ELF-1 (cell line): ENCODE measurements at places on chromosomes 6 and 20.

DNA sequence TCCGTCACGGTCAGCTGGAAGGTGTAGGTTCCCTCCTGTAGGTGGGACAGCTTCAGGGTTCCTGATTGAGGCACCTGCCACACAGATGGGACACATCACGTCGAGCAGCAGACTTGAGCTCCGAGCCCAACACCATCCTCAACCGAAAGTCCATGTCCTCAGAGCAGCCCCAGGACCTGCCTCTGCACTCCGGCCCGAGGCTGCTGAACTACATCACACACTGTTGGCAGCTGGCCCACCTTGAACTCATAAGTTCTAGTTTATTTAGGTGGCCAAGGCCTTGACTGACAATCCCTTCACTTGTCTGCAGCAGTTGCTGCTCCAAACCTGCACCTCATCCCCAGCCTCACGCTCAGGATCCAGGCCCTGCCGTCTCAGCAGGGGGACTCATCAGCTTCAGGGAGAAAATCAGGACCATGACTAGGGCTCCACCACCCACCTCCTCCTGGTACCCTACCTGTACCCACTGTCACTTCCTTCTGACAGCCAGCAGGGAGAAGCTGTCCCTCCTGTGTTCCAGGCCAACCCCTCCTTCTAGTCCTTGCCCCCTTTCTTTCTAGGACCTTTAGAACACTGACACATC is 21.0 kb downstream of the LRP11 start:
- DNase-seq: no peak

- no peak for DNase-seq
These were observed 92.5 kb upstream of the SUPT3H start for GRCh38 chr6:45470131-45470738.

DNA sequence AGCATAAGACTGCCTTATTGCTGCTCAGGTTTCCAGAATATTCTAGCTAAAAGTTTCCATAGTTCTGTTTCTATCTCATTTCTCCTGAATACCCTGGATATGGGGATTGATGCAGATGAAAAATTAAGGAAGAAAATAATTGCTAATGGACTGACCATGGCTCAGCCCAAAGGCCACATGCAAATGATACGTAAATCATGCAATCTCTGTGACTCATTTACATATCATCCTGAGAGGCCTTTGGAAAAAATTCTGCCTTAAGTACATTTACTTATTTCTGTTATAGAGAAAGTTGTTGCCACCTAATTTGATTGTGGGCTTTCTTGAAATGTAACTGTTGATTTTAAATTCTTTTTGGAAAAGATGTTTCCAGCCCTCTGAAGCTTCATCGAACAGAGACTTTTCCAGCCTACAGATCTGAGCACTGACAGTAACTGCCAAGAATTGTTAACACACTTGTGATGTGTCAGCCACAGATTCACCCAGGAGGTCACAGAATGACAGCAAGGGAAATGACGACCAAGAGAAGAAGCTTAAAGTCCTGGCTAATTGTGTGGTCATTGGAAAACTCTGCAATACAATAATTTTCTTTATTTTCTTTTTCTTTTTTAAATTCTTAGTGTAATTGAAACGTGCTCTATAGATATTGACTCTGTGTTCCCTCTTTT is 174.8 kb downstream of the DOK5 start:
- DNase-seq: no peak

DNA sequence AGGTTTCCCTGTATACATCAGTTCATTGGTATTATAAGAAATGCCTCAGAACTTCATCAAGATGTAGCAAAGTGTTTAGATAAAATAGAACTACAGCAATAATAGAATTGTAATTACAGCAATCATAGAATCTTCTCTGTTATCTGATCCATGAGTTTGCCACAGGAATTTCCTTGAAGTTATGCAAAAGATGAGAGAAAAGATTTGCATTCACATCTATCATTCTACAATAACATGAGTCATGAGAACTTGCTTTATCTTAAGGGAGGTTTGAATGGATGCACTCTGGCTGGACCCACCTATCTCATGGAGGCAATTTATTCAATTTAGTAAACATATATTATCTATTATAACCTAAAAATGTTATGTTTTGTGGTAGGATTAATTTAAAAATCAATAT is 329.8 kb upstream of the EPHA7 start:
- DNase-seq: no peak

DNA sequence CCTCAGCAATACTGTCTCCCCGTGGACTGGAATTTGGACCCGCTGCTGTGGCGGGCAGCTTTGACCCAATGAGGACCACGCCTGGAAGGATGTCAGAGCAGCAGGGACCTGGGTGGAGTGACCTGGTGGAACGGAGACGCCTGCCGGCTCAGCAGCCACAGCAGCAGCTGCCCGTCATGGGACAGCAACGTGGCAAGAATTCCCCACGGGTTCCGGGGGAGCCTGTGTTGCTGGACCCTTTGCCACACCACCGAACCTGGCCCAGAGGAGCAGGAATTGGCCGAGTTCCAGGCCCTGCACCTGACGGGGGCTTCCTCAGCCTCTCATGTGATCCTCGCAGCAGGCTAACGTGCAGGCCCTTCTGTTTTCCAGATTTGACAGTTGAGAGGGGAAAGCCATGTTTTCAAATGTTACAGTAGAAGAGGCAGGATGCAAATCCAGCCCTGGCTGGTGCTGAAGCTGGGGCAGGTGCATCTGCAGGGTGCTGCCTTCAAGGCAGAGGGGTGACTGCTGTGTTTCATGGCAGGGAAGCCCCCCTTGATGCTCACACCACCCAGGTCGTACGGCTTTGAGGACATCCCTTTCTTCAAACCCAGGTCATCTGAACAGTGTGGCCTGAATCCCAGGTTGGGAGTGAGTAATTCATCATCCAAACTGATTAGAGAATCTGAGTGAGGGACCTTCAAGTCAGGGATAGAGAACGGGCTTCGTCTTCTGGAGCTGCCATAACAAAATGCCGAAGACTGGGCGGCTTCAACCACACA is 93.4 kb downstream of the THBS2 start:
- DNase-seq: no peak

- no peak for DNase-seq
These were observed 120.5 kb downstream of the SOD2 start for GRCh38 chr6:159572439-159573110.
